ENCODE measurements at places on chromosomes 11 and 22.

GRCh38 chr22:36256478-36256877 lies 3.5 kb downstream of the APOL1 start:
- DNase-seq = peak; percentile 39

- no peak for DNase-seq
These were observed 60.7 kb downstream of the SESN3 start for GRCh38 chr11:95170294-95170693.

DNA sequence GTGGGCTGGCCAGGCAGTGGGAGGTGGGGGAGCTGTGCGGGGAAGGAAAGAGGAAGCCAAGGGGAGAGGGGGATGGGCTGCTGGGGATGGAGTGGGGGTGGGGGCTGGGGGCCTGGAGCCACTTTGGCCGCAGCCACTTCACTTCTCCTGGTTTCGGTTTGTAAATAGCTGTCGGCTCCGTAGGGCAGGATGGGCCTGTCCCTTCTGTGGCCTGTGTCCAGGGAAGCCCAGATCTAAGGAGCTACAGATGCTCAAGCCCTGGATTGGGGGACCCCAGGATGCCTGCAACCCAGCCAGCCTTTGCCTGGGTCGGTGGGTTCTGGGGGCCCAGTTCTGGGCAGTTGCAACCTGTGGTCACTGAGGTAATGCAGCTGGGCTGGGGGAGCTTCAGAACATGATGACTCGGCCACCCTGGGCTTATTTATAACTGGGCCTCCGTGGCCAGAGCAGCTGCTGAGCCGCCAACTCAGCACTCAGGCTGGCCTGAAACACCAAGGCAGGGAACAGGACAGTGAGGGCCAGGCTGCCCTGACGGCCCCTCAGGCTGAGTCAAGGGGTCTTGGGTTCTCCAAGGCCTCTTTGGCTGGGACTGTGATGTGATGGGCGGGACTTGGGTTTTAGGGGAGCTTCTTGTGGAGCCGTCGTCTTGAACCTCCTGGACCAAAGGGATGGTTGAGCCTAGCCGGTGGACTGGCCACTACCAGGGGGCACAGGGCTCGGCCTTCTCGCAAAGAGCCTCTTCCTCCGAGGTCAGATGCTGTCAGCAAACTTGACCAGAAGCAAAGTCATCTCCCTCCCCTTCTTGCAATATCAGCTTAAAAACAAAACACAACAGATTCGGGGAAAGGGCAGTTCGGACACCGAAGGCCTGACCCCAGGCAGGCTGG lies 15.0 kb upstream of the SLC39A13 start:
- DNase-seq = peak; percentile 53

DNA sequence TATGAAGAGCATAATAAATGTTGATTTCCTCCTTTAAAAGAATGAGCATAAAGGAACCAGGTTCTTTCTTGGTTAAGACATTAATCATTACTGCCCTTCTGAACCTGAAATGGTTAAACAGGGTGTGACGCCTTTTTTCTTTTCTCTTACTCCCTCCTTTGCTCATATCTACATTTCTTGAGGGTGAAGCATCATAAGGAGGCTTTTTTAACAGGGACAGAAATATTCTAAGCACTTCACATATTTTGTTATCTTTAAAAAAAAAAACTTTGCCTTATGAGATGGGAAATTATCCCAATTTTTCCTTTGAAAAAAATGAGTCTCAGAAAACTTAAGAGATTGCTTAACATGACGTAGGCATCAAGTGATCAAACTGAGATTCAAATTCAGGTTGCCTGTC lies 1036.3 kb upstream of the TENM4 start:
- DNase-seq = no peak

DNA sequence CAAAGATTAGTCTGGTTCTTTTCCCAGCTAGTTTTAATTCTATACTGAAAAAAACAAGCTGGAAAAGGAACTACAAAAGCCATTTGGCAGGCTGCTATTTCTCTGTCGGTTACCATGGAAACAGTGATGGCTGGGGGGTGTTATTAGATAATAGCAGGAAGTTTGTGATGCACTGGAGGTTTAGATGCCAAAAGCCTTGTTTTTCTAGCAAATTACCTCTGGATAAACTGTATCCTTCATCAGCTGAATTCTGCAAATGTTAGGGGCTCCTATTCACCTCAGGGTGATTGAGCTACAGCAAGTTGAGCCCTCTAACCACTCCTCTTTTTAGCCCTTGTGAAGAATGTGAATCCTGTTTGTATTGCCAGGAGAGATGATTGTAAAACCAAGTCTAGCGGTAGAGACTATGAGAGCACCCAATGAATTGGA lies 25.2 kb downstream of the ALKBH3 start:
- no peak for DNase-seq

GRCh38 chr11:12746593-12747097 lies 72.4 kb downstream of the TEAD1 start:
- no peak for DNase-seq

GRCh38 chr11:60633645-60634044 lies 65.8 kb upstream of the MS4A8 start:
- no peak for DNase-seq

GRCh38 chr11:10005955-10006525 lies 288.0 kb downstream of the SBF2 start:
- no peak for DNase-seq

DNA sequence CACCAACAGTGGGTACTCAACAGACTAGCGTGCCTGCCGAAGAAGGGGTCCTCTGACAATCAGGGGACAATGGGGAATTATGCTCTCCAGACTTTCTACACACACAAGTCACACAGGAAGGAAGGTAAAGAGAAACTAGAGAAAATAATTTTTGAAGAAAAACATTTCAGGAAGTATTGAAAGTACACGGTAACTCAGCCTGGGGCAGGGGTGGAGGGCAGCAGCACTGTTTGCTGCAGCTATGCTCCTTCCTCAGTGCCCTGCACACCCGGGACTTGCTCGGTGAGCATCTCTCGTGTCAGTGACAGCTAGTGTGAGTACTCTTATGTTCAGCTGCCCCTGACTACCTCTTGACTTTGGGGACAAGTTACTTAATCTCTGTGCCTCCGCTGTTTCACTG lies 18.0 kb upstream of the APOA1 start:
- no peak for DNase-seq

DNA sequence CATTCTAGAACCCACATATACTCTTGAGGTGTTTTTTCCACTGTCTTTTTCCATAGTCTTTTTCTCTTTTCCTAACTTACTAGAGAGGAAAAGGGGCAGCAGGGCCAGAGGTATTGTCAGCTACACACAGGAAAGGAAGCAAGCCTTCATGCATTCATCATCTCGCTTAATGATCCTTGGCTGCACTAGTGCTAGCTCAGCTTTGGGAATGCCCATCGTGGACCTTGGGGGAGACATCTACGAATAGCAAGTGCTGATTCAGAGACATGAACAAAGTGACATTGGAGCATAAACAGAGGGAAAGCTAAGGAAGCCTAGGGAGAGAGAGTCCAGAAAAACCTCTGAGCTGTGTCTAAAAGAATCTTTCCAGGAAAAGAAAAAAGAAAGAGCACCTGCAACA lies 466.3 kb upstream of the ARHGAP42 start:
- no peak for DNase-seq

DNA sequence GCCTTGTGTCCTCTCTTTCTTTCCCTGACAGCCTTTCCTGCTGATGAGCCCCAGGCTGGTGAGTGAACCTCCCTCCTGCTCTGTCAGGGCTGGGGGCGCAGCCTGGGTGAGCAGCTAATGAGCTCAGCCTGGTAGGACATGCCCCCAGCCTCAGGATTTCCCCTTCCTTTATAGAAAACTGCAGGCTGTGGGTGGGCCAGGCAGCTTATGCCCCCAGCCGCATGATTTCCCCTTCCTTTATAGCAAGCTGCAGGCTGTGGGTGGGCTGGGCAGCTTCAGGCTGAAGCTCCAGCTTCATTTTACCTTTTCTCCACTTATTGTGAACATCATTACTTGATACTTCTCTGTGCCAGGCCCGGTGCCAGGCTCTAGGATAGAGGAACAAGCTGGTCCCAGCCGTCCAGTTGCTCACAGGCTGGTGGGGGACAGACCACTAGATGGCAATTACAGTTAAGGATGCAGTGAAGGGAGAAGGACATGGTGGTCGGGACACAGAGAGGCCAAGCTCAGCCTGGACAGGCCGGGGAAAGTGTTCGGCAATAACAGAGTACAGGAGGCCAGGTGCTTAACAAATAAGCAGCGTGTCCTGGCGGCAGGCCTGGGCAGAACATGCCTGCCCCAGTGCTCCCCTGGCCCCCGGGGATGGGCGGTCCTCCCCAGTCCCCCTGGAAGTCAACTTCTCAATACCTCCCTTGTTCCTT lies 5.3 kb downstream of the LGALS12 start:
- DNase-seq = no peak

DNA sequence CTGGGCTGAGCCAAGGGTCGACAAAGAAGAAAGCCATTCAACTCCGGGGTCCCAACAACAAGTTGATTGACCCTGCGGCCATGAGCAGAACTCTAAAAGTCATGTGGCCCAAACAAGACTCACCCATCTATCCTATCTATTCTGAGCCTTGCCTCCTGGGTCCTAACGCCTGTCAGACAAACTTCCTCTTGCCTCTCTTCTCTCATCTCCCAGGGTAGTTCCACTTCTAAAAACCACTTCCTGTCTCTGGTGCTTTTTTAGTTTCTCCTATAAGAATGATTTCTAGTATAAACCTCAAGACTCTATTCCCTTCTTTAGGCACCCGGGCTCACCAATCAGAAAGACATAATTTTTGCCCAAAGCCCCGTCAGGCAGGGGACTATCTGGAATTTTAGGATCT lies 530.2 kb downstream of the DLG2 start:
- no peak for DNase-seq

Measured in activated CD8-positive, alpha-beta memory T cell treated with anti-CD3 and anti-CD28 coated beads, Interleukin-2, amount 50 U/mL, for 48 hours (primary cell).